Activated CD4-positive, CD25-positive, alpha-beta regulatory T cell (primary cell): ENCODE measurements at places on chromosomes 7 and 10.

DNA sequence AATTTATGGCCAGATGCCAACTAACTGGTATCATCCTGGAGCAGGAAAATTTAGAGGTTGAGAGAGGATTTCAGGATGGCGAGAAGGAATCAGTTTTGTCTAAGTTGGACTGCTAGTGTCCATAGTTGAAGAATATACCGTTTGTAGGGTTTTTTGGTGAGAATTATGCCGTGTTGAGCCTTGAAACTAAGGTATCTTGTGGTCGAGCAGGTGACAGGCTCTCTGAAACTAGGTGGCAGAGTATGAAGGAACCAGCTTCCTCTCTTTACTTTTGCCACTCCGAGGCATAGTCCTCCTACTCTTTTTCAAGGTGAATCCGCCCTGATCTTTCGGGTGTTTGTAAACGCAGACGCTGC lies 9.7 kb downstream of the MDFIC start:
- no peak for DNase-seq

DNA sequence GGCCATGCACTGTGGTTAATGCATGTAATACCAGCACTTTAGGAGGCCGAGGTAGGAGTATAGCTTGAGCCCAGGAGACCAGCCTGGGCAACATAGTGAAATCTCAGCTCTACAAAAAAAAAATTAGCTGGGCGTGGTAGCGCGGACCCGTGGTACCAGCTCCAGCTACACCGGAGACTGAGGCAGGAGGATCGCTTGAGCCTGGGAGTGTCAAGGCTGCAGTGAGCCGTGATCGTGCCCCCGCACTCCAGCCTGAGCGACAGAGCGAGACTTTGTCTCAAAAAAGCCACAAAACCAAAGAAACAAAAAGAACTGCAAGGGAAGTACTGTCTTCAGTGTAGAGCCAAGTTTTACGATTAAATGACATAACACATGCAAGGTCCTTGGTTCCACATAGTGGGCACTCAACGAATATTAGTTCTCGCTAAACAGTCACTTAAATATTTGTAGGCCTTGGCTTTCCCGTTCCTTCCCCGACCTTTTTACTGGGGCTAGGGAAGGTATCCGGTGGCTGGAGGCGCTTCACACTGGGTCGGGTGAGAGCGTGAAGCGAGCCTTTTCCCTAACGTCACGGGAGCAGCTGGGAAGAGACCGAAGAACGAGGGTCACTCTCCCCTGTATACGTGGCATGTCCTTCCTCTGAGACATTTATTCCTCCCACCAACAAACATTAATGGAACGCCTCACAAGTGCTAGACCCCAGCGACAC lies 993 bp upstream of the SND1 start:
- no peak for DNase-seq

GRCh38 chr7:69429911-69430383 lies 168.3 kb upstream of the AUTS2 start:
- DNase-seq, result no peak

DNA sequence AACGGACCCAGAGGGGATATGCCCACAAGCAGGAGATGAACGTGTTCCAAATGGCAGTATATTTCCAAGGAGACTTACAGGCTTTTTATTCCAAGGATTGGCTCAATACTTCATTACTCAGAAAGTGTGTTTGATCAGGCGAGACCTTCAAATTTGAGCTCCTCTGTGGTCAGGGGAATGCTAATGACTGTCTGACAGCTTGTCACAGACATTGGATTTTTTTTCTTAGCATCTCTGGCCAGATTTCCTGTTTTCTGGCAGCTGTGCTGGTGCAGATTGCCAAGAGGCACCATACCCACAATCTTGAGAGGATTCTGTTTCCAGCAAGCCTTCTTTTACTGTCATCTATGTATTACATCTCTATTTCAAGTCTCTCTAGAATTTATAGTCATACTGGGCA lies 93.8 kb downstream of the C1GALT1 start:
- no peak for DNase-seq

DNA sequence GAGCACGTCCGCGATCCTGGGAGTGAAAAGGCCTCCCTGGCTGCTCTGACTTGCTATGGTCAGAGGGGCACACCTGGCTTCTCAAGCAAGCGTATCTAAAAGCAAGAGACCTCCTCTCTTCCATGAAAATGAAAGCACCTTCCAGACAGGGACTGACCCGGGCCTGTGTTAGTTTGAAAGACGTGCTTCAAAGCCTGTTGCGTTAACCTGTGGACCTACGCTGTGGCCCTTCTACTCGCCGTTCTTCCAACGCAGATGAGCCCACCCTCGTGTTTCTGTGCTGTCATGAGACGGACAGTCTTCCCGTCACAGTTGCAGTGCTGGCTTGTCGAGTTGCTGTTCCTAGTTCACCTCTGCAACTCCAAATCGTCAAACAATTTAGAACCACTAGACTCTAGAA lies 15.5 kb upstream of the GDI2 start:
- DNase-seq, result no peak

- no peak for DNase-seq
Observed at GRCh38 chr7:17595546-17595945, 297.1 kb downstream of the AHR start.

DNA sequence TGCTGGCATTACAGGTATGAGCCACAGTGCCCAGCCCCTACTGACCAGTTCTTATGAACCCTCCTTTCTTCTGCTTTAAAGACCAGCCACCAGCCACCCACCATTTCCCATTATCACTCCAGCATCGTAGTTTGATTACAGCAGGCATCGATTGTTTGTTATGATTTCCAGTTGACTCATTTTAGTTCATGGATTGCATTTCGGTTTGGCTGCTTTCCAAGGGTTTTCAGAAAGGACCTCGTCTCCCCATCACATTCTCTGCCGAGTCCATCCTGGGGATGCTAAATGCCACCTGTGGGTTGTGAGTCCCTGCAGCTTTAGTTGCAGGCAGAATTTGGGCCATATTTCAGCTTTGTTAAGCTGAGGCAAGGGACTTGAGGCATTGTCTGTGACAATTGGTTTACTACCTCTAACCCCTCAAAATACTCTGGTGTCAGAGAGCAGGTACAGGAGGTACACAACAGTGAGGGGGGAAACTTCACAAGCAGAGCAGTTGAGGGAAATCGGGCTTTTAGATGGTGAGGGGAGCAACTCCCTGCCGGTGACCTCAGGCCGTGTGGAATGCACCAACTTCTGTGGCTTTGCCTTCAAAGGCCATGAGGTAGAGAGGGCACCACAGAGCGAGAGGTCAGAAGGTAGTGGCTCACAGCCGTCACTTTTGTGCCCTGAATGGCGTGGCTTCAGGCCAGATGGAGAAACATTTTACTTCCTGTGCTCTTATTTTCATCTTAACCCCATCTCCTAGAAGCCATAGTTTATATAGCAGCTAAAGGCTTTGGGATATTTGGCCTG lies 203.8 kb downstream of the CCDC3 start:
- no peak for DNase-seq

- no peak for DNase-seq
Observed at GRCh38 chr10:104317726-104318299, 20.5 kb downstream of the ITPRIP start.

- no peak for DNase-seq
Observed at GRCh38 chr7:157827045-157827862, 490.4 kb downstream of the DNAJB6 start.
